Effector CD4-positive, alpha-beta T cell (primary cell): ENCODE measurements at places on chromosomes 7 and 10.

- no peak for DNase-seq
These were observed 279.7 kb downstream of the AUTS2 start for GRCh38 chr7:69878015-69878414.

GRCh38 chr7:10860516-10860915 is 113.2 kb upstream of the PHF14 start:
- DNase-seq, result no peak

GRCh38 chr10:98000346-98000745 is 30.1 kb downstream of the CRTAC1 start:
- DNase-seq, result no peak

- DNase-seq, result no peak
These were observed 557 bp upstream of the TAX1BP1 start for GRCh38 chr7:27739301-27739908.

GRCh38 chr7:136050462-136050847 is 73.3 kb upstream of the MTPN start:
- no peak for DNase-seq

- no peak for DNase-seq
These were observed 27.0 kb downstream of the BLNK start for GRCh38 chr10:96244354-96244753.

- no peak for DNase-seq
These were observed 89.2 kb downstream of the CXCL12 start for GRCh38 chr10:44295644-44296241.

DNA sequence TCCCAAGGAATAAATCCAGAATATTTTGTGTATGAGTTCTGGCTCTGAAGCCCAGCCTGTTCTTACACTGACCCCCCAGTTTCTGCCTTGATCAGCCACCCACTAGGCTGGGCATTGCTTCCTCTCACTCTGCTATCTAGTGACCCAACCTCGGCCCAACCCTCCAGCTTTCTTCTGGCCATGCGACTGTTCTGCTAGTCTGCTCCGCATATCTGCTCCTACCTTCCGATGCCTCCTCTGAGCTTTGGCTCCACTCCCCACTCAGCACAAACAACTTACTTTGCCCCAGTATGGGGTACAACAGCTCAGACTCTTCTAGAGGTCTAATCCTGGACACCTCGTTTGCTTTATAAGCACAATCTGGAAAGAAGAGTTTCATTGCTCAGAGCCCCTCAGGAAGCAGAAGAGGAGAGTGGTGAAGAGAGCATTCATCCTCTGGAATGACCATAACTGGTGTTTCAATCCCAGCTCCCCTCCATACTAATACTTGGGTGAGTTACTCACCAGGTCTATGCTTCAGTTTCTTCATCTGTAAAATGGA is 99.6 kb downstream of the NPSR1 start:
- no peak for DNase-seq

DNA sequence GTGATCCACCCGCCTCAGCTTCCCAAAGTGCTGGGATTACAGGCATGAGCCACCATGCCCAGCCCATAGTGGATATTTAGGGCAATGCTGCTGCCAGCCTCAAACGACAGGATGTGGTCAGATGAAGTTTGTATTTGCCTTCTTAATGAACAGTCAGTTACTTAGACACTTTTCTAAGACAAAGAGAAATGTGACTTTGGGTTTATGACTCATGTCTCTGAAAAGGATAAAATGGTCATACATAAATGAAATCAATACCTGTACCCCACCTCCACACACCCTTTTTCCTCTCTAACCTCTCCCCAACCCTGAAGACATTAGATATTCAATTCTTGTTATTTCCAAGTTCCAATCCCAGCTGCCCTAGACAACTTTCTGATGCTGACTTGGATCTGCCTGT is 109.3 kb upstream of the INSIG1 start:
- no peak for DNase-seq

DNA sequence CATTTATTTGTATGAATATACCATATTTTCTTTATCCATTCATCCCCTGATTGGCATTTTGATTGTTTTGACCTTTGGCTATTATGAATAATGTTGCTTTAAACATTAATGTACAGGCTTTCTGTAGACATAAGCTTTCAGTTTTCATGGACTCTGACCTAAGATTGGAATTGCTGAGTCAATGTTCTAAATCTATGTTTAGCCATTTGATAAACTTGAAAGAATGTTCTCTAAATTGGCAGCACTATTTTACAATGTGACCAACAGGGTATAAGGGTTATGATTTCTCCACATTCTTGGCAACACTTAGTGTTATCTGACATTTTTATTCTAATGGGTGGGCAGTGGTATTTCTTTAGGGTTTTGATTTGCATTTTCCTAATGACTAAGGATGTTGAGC is 229.7 kb upstream of the ETV1 start:
- DNase-seq, result no peak

- no peak for DNase-seq
These were observed 311.9 kb downstream of the HGF start for GRCh38 chr7:81457852-81458522.

GRCh38 chr7:40156988-40157387 is 22.2 kb downstream of the SUGCT start:
- DNase-seq, result no peak

DNA sequence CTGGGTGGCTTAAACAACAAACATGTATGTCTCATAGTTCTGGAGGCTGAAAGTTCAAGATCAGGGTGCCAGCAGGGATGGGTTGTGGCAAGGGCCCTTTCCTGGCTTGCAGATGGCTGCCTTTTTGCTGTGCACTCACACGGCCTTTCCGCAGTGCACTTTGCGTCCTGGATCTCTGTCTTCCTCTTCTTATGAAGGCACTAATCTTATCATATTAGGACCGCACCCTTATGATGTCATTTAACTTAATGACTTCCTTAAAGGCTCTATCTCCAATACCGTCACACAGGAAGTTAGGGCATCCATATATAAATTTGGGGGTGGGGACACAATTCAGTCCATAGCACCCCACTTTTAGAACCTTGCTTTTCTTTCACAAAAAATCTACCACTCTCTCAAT is 255.2 kb downstream of the SNX13 start:
- no peak for DNase-seq

GRCh38 chr7:158805937-158806336 is 23.4 kb downstream of the ESYT2 start:
- no peak for DNase-seq

GRCh38 chr7:134823400-134823799 is 44.0 kb downstream of the CALD1 start:
- DNase-seq, result no peak
